OCI-M1 (cell line): ENCODE measurements at places on chromosomes 16 and 17.
A peak's percentile ranks its signal among the peaks of the same experiment; 100 is the strongest.

GRCh38 chr16:46718214-46718613, 28.8 kb downstream of the ORC6 start:
- no peak for DNase-seq

- DNase-seq = no peak
These were observed 4.8 kb upstream of the ADAT1 start for GRCh38 chr16:75627851-75628250.

GRCh38 chr16:1182316-1182671, 29.4 kb downstream of the CACNA1H start:
- no peak for DNase-seq

DNA sequence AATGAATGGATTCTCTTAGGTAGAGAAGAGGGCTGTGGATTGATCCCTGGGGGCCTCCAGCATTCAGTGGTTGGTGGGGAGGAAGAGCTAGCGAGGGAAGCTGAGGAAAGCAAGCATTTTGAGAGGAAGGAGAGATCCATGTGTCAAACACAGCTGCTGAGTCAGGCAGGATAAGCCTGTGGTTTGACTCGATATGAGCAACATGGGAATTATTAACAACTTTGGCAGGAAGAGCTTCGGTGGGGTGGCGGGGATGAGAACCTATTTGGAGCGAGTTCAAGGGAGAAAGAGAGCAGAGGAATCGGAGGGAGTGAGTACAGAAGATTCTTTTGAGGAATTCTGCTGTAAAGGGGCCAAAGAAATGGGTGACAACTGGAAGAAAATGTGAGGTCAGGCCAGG, 59.5 kb upstream of the CDC42EP4 start:
- DNase-seq = no peak

GRCh38 chr16:66899310-66899944, 19.1 kb downstream of the PDP2 start:
- peak; percentile 88 for DNase-seq

DNA sequence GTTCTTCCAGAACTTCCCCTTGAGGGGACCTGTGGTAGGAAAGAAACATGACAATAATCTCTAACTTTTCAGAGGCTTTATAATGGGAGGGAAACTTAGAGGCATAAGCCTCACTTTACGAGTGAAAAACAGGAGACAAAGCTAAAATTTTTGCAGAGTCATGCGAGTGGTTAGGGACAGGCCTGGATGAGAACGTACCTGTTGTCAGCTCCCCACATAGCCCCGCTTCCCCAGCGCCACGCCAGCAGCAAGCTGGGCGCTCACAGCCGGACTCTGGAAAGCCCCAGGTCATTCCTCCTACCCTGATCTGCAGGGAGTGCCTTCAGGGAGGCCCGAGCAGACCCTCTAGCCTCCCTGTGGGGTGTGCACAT, 53.6 kb downstream of the LDHD start:
- DNase-seq = no peak

DNA sequence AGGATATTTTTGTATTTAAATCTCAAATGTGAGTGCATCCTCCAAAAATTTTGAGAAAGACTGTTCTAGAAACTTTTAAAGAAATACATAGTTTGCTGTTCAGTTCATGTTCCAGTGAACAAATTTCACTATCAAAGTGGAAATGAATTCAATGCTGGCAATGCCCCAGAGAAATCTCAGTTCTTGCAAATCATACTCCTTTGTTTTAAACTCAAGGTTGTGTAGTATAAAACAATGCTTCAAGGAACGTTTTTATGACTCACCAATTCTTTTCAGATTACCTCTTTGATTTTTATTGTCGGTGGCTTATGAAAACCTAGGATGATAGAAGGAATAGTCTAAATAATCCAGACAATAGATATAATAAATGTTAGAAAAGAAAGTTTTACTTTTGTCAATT, 17.6 kb downstream of the LPCAT2 start:
- no peak for DNase-seq

DNA sequence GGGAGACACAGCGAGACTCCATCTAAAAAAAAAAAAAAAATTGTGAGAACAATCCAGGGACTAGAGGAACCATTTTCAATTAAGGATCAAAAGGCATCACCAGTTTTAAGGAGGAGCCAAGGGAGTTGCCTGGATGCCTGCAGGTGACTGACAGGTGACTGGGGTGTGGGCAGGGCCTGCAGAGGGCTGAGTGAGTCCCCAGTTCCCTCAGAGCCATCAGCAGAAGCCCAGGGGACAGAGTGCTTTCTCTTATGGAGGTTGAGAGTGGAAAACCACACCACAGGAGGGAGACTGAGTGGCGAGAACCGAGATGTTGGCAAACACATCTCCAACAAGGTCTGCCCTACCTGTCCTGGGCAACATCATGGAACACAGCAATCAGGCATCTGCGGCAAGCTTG, 27.1 kb upstream of the CREBBP start:
- DNase-seq = no peak

DNA sequence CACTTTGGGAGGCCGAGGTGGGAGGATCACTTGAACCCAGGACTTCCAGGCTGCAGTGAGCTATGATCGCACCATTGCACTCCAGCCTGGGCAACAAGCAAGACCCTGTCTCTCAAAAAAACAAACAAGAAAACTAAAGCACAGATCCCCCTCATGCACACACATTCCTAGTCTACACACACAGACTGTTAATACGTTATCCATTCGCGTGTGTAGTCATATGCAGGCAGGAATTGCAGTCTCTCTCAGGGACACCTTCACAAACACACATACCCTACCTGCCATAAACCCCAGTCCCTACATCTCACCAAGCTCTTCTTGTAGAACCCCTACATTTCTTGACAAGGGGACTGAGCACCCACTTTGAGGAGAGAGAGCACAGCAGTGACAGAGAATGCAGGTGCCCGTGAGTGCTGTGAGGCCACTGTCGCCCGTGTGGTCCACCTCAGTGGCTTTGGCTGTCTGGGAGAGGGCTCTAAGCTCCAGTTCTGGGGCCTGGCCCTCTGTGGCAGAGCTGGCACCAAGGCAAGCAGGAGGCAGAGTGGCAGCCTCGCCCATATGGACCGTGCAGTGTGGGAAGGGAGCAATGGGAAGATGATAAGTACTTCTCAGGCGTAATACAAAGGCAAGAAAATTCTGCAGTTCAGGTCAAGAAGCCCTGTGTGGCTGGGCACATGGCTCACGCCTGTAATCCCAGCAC, 59.0 kb upstream of the RPH3AL start:
- no peak for DNase-seq

DNA sequence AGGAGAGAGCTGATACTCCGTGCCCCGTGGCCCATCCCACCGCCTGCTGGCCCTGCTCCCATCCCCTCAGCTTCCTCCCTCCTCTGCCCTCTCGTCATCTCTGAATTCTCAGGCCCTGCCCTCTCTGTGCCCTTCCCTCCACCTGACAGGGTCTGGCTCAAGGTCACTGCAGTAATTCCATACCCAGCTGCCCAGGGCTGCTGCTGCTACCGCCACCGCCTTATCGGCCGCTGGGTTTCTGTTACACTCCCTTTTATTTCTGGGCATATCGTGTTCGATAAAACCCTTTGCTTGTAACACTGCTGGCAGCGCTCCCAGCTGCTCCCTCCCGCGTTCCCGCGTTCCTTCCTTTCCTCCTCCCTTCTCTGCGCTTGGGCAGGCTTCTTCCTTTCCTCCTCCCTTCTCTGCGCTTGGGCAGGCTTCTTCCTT, 1.2 kb downstream of the EPN3 start:
- peak; percentile 50 for DNase-seq

GRCh38 chr17:61221181-61221580, 178.5 kb upstream of the TBX2 start:
- peak; percentile 74 for DNase-seq

GRCh38 chr17:76560036-76560876, 20.4 kb downstream of the PRCD start:
- no peak for DNase-seq

GRCh38 chr17:55420067-55420775, 1.4 kb downstream of the MMD start:
- peak; percentile 87 for DNase-seq
